Fibroblast of skin of back (primary cell): ENCODE measurements at places on chromosomes 6 and 20.

GRCh38 chr6:48213076-48213788 lies 102.2 kb upstream of the PTCHD4 start:
- DNase-seq, result no peak

DNA sequence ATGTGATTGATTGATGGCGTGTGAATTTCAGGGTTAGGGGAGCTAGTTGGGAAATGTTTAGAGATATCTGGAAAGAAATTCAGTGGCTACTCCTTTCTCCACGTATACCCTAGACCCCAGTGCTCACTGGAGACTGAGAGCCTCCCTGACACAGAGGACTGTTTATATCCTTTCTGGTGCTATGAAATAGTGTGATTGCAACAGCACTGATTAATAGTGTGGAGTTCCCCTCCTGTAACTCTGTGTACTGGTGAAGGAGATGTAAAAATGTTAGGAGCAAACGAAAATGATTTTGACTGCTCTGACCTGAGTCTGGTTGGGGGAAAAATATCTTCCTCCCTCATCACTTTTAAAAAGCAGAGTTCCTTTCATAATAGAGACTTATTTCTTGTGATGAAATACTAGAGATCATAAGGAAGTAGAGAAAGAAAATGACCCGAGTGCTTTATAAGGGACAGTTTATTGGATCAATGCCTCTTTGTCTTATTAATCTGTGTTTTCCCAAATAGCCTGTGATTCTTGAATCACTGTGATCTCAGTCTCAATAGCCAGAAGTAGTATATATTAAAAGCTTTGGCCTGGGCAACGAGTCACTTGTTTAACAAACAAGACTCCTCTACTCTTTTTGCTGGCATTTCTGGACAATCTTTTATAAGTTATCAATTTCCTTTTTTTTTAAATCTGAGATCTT lies 92.3 kb downstream of the RNF182 start:
- DNase-seq, result no peak

GRCh38 chr20:50258790-50259483 lies 68.3 kb downstream of the CEBPB start:
- no peak for DNase-seq

GRCh38 chr6:18985996-18986395 lies 598.8 kb downstream of the RNF144B start:
- no peak for DNase-seq
